ENCODE measurements at places on chromosomes 11 and 22.

DNA sequence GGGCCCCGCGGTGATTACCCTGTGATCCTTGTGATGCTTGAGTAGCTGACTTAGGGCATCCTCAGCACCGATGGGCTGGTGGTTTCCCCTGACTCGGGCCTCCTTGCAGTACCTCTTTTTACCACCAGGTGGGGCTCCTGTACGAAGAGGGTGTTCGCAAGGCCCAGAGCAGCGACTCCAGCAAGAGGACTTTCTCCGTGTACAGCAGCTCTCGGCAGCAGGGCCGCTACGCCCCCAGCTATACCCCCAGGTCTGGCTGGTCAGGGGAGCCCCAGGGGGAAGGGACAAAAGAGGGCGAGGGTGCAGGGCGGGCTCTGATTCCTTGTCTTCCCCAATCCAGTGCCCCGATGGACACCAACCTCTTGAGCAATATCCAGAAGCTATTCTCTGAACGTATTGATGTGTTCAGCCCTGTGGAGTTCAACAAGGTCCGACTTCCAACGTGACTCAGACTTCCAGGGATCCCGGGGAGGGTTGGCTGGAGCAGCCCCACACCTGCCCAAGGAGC, 1.3 kb upstream of the TM7SF2 start:
- peak; percentile 97 for DNase-seq

- DNase-seq = no peak
These were observed 99.5 kb downstream of the MICAL3 start for GRCh38 chr22:17924735-17925364.

GRCh38 chr11:76626921-76627401, 43.6 kb downstream of the LRRC32 start:
- peak; percentile 28 for DNase-seq

GRCh38 chr11:122706291-122707088, 51.0 kb downstream of the UBASH3B start:
- DNase-seq = no peak

- DNase-seq = no peak
These were observed 218.1 kb downstream of the SNX19 start for GRCh38 chr11:130698174-130698573.

GRCh38 chr11:64723907-64724862, 1.2 kb upstream of the NRXN2 start:
- peak; percentile 3 for DNase-seq

DNA sequence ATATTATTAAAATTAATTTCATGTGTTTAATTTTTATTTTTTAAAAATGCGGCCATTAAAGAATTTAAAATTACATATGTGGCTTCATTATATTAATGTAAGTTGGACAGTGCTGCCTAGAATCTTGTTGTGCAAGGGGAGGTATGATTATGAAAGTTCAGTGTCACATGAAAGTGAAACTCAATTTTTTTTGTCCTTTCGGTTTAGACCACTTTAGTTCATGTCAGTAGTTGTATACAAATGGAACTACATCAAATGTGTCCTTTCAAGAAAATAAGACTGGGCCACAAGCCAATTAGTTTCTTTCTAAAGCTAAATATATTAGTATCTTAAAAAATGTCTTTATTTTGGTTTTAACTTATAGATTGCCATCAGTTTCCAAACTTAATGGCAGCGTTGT, 35.7 kb downstream of the TBCEL start:
- DNase-seq = no peak

DNA sequence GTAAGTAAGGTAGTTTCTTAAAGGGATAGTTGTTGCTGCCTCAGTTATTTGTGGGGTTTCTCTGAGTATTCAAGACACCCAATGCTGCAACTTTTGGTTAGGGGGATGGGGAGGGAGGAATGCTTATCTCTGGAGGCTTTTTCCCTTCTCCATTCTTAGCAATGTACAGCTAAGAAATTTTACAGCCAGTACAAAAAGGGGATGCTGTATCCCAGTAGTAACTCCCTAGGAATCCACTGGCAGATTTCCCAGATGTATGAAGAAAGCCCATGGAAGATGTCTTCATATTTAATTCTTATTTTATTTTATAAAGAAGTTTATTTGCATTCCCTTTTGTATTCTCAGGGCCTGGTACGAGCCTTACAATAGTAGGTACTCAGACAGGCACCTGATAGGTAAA, 154.8 kb downstream of the ENTHD1 start:
- no peak for DNase-seq
